Esophagus squamous epithelium (tissue), 5 donors: ENCODE measurements at places on chromosomes 7 and 10.

DNA sequence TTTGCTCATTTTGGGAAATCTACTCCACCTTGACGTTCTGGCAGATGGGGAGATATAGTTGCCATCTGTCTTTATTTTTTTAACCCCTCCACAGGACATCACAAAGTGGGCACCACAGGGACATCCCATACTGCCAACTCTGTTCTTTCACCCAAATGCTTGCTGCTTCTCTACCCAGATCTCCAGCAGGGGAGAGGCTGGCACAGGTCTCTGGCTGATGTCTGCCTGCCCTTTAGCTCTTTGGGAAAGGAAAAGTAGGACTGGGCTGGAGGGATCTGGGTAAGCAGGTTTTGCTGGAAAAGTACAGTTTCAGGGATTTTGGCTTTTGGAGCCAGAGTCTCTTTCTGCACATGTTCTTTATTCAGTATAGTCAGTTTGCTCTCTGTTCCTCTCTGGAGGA is 156.7 kb downstream of the ANLN start:
- DNase-seq: no peak

- no peak for DNase-seq
Observed at GRCh38 chr10:122815458-122815857, 30.2 kb downstream of the CUZD1 start.

GRCh38 chr7:156524818-156525597 is 115.6 kb upstream of the RNF32 start:
- no peak for DNase-seq

- DNase-seq: no peak
Observed at GRCh38 chr7:48004032-48004431, 24.6 kb upstream of the HUS1 start.

GRCh38 chr10:66928776-66929175 is 2.9 kb downstream of the LRRTM3 start:
- DNase-seq: no peak
